ENCODE measurements at places on chromosomes 1 and 21.

DNA sequence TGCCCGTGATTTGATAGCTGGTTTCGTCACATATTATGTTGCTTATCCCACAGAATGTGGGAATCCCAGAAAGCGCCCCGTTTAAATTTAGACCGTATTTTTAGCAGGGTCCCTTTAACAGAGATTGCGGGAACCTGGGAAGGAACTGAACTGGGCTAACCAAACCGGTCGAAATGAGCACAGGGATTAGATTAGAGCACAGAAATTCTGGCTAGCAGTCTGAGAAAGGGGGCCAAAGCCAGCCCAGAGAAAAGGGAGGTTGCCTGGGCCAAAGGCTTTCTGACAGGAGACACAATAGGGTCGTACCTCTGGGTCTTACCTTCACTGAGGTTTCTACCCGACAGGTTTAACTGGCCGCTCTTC is 327 bp downstream of the LRRC40 start:
- no peak for DNase-seq

GRCh38 chr1:31570228-31570627 is 6.1 kb upstream of the TINAGL1 start:
- DNase-seq, result no peak

DNA sequence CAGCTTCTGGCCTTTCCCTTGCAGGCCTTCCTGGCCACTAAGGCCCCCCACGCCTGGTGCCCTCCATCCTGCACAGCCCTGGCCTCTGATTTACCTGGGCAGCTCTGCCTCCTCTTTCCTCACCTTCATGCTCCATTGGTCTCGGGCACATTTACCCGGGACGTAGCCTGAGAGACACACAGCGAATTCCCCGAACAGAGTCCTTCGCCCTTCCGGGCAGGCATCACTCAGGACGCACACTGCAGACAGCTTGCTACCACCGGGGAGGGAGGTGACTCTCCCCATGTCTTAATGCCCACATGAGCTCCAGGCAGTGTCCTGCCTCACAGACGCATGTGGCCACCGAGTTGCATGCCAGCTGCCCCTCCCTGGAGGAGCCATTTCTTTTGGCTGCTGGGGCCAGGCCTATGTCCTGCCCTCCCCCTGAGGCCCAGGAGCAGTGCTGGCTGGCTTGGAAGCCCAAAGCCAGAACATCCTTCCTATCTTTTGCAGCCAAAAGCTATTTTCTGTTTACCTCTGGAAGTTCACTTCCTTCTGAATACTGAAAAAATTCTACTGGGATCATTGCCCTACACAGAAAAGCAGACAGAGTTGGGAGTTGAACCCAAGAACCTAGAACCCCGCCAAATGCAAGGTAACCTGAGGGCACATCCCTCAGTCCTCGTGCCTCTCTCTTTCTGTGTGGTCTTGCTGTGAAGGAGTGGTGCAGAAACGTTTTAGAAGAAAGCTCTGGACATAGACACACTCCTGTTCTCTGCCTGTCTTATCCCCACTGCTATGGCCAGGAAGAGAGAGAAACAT is 209.5 kb downstream of the TOMM20 start:
- no peak for DNase-seq

DNA sequence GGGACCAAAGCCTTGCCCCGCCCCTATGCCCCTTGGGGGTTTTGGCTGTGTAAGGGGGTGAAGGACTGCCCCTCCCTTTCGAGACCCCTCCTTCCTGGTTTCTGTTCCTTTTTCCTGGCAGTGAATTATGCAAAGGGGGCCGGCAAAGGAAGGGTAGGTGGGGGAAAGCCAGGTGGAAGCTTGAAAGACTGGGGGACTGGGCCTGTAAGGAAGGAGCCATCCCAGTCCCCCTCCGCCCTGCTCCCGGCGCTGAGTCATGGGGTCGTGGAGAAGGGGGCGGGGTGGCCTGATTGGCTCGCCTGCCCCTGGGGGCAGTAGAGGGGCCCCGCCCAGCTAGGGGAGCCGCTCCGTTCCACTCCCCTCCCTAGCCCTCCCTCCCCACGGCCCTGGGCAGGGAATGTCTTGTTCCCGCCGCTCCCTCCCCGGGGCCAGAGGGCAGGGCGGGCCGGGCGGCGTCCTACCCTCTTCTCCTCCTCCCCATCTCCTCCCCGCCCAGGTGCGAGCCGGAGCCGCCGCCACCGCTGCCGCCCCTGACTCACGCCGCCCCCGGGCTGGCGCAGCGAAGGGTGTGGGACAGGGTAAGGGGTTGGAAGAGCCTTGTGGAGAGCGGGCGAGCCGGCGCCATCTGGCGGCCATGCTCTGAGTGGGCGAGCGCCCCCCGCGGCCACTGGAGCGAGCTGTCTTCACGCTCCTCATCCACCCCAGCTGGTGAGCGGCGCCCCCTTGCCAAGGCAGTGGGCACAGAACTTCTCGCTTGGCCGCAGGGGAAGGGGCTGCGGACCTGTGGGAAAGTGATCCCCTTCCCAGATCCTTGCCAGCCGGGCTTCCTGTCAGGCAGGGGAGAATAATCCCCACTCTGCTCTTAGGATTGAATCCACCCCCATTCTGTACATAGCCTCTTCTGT is 14.7 kb downstream of the ZBTB7B start:
- DNase-seq, result peak; percentile 78

GRCh38 chr1:42957880-42958487 is 684 bp downstream of the SLC2A1 start:
- peak; percentile 53 for DNase-seq

DNA sequence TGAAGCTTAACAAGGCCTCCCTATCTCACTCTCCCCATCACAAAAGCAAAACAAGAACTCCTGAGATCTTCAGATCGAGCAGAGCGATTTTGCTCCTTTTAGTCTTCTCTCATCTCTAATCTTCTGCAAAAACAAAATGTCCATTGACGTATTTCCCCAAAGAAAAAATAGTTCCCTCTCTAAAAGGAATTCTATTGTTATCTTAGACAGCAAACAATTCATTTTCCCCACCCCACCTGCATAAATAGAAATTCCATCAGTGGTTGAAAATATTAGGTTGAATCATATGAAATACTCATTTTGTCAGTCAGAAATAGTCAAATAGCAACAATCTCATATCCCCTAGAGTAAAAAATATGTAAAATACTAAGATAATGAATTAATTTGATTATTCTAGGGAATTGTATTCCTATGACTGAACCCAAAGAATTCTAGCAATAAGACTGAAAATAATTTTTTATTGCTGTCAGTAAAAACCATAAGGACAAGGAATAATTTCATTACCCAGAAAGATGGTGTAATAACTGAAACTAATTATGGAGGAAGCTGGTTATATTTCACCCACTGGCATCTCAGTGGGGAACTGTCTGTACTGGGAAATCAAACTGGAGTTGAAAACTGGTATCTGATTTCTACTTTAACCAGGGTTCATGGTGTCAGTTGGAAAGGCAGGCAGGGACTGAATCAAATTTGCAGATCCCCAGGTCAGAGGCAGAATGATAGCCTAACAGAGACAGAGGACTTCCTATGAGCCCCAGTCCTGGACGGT is 51.3 kb downstream of the RHOU start:
- DNase-seq, result no peak

DNA sequence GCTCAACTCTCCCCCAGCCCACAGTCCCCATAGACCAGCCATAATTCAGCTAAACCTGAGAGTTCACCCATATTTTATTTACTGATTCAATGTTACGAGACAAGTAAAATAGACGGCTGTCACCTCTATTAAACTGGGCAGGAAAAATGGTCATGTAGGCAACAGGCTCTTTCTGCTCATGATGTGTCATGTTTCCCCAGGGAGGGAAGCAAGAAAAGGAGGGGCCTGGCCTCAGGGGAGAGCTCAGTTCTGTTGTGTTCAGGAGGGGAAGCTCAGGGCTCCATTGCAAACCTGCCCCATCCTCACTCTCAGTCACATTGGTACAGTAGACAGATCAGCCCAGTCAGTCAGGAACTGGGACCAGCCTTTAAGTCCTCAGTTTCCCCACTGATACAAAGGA is 12.8 kb downstream of the GRIK3 start:
- no peak for DNase-seq

DNA sequence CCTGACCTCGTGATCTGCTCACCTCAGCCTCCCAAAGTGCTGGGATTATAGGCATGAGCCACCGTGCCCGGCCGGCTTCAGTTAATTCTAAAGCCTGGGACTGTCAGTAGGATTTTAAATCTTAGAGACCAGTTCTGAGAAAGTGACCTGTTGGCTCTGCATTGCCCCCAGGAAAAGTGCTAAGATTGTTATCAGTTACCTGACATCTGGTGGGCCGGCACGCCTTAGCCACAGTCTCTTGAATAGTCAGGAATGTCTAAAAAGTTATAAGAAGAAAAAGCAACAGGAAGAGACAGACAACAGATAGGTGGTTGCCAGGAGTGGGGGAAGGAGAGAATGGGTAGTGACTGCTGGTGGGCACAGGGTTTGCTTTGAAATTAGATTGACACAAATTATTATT is 35.1 kb downstream of the RABGAP1L start:
- no peak for DNase-seq
